Fibroblast of the aortic adventitia (primary cell): ENCODE measurements at places on chromosomes 7 and 10. TPM values are rescaled to one million over a fixed set of nuclear protein-coding genes. Genes with fewer than 3 reads are reported as not detected.

The GIMAP5 gene
- not detected in 2 replicates for total RNA-seq

The CCDC7 gene
- 15.4 and 15.8 TPM in 2 replicates for total RNA-seq

DNA sequence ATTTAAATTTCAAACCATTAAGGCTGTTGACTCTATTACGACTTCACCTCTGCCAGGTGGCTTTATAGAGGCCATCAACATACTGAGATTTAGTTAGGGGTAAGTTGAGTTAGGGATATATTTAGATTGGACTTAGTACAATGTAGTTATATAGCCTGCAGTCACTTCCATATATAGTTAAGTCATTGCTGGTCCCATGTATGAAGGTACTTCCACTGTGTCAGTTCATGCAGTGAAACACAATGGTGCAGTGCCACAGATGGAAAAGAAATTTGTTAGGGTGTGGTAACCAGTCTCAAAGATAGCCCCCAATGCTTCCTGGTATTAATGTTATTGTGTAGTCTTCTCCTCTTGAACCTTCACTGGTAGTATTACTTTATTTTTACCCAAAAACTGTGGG, 12.6 kb upstream of the TSPAN13 start:
- DNase-seq = no peak

DNA sequence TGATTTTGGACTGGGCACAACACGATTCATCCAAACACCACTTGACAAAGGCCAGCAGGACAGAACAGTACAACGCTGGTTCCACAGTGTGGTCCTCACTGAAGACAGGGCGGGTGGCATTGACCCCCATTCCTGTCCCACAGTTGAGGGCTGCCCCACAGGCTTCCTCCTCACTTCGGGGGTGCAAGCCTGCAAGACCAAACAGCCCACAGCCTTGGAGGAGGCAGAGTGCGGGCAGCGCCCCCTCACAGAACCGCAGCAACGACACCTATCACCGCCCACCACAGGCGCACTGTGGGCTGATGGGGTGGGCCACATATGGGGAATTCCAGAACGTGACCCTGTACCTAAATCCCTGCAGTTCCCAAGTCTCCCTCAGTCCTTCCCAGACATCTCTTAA, 70.6 kb downstream of the PTPRN2 start:
- no peak for DNase-seq

DNA sequence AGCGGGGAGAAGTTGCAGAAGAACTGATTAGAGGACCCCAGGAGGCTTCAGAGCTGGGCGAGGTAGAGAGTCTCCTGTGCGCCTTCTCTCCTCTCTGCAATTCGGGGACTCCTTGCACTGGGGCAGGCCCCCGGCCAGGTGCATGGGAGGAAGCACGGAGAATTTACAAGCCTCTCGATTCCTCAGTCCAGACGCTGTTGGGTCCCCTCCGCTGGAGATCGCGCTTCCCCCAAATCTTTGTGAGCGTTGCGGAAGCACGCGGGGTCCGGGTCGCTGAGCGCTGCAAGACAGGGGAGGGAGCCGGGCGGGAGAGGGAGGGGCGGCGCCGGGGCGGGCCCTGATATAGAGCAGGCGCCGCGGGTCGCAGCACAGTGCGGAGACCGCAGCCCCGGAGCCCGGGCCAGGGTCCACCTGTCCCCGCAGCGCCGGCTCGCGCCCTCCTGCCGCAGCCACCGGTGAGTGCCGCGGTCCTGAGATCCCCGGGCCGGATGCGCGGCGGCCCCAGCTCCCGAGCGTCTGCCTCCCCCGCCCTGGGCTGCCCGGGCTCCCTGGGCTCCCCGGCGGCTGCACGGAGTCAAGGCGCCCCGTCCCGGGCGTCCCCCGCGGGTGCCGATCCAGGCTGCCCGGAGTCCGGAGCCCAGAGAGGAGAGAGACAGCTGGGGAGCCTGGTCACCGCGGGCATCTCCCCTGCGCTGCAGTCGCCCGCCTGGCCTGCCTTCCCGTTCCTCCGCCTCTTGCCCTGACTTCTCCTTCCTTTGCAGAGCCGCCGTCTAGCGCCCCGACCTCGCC, at the start of gene PLAU:
TSS of gene PLAU (plus strand) at position 369 of the 789 bp plus-strand sequence. CDS start 424 bp downstream, outside the sequence.
- DNase-seq = no peak

DNA sequence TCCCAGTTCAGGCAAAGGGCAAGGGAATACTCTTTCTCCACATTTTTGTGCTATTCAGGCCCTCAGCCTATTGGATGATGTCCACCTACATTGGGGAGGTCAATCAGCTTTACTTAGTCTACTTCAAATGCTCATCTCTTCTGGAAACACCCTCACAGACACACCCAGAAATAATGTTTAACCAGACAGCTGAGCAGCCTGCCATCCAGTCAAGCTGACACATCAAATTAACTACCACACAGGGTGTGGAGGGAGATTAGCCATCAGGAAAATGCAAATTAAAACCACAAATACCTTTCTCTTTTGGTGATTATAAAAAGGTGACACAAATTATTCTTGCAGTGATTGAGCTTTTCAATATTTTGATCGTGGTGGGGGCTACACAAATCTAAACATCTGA, 74.7 kb upstream of the FZD8 start:
- DNase-seq = no peak

- DNase-seq = no peak
Measured at GRCh38 chr10:22536620-22537019, 177.8 kb downstream of the PIP4K2A start.
